ENCODE measurements at places on chromosomes 2 and 18.

DNA sequence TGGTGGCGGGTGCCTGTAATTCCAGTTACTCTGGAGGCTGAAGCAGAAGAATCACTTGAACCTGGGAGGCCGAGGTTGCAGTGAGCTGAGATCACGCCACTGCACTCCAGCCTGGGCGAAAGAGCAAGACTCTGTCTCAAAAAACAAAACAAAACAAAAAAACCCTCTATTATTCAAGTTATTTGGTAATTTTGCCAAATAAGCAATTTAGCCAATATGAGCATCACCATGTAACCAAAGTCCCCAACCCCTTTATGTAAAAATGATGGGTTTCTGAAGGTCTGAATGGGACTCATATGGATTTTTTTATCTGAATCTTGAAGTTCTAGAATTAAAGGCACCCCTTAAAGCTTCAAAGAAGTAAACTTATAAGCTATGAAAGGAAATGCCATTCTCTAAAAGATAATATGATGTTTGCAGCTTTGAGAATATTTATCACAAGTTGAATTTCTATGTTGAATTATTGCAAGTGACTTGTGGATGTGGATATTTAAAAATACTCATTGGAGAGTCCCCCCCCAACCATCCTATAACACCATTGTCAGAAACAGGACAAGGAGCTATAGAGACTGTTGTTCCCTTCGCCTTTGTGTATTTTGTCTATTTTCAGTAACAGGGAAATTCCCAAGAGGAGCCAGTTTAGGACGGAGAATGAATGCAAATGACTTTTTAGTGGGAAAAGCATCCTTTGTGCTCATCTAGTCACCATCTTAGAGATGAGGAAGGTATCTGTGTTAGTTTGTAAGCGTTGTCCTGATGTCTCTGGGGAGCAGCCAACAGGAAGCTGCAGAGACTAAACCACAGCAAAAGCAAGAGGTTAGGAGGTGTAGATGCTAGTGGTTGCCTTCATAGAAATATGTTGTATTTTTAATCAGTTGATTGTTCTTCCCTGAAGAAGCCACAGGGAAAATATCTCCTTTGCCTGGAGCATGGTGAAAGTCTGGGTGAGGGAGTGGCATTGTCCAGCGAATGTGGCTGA lies 68.3 kb downstream of the TET3 start:
- no peak for DNase-seq

DNA sequence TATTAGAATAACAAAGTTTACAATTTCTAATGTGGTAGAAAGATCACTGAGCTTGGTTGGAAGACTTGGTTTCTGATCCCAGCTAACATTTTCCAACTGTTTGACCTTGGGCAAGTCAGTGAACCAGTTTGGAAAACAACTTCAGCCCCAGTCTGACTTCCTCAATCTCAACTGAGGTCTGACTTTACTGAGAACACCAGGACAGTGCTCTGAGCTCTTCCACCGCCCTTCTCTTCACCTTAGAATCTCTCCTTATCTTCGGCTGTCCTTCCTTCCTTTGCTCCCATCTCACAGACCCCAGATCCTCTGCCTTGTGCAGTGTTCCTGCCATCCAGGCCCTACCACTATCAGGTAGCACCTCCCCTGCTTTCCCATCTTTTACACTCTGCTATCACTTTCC lies 193.8 kb upstream of the SP5 start:
- DNase-seq: no peak

GRCh38 chr18:54388203-54389142 lies 30.8 kb downstream of the C18orf54 start:
- peak; percentile 61 for DNase-seq

DNA sequence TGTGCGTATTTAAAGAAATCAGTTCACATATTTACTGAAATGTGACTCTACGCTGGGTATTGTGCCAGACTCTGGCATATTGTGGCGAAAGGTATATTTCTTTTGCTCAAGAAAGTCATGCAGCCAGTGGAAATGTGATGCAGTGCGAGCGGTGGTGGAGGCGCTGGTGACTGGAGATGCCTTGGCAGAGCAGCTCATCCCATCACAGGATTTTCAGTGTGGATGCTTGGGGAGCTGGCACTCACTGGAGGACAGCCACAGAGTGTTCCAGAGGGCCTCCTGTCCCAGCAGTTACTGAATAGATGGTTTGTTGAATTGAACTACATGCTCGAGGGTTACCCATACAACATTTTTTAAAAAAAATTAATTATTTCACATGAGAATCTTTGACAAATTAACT lies 117.6 kb downstream of the ZNF407 start:
- no peak for DNase-seq

GRCh38 chr2:145832681-145833080 lies 1312.8 kb upstream of the ZEB2 start:
- DNase-seq: no peak

- DNase-seq: no peak
Observed at GRCh38 chr2:48474574-48475298, 55.2 kb upstream of the STON1 start.

All from fibroblast of skin of left biceps (primary cell).